ENCODE measurements at places on chromosomes 5 and 9.

DNA sequence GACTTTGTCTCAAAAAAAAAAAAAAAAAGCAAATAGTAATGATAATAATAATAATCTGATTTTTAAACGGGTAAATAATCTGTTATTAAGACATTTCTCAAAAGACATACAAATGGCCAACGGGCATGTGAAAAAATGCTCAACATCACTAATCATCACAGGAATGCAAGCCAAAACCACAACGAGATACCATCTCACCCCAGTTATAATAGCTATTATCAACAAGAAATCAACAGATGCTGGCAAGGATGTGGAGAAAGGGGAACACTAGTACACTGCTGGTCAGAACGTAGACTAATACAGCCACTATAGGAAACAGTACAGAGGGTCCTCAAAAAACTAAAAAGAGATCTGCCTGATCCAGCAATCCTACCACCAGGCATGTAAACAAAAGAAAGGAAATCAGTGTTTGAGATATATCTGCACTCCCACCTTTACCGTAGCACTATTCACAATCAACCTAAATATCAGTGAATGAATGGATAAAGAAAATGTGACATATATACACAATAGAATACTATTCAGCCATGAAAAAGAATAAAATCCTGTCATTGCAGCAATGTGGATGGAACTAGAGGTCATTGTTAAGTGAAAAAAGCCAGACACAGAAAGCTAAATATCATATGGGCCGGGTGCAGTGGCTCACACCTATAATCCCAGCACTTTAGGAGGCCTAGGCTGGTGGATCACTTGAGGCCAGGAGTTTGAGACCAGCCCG is 24.9 kb downstream of the VAV2 start:
- no peak for DNase-seq

DNA sequence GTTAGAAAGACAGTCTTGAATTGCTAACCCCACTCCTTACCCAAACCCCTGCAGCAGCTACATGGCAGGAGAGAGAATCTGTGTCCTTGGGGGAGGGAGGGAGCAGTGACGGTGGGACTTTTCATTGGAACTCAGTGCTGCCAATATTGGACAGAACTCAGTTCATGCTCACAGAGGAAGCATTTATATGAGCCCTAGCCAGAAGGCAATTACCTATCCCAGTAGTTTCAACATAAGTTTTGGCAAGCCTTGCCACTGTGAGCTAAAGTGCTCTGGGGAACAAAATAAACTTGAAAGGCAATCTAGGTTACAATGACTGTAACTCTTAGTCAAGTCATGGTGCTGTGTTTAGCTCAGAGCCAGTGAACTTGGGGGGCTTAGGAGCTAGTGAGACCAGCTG is 1013.4 kb upstream of the COX7C start:
- DNase-seq: no peak

DNA sequence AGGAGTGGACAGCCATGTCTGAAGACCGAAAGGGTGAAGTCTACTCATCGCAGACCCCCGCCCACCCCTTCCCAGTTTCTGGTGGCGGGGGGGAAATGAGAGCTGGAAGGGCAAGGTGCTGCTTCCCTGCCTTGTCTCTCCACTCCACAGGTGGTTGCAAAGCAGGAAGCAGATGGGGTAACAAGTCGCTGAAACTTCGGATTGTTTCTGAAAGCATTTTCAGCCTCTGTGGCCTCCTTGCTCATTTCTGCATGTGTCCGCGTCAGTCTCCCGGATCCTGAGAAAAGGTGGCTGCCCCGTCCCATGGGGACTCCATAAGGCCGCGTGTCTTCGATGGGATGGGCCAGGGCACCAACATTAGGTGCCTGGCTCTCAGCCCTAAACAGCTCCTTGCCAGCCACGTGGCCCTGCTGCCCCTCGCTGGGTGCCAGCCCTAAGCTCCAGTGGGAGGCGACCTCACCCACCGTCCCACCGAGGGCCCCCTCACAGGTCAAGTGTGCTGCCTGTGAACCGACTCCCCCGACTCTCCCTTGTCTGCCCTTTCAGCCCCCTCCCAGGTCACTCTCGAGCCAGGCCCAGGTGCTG is 971 bp downstream of the PHYKPL start:
- no peak for DNase-seq

DNA sequence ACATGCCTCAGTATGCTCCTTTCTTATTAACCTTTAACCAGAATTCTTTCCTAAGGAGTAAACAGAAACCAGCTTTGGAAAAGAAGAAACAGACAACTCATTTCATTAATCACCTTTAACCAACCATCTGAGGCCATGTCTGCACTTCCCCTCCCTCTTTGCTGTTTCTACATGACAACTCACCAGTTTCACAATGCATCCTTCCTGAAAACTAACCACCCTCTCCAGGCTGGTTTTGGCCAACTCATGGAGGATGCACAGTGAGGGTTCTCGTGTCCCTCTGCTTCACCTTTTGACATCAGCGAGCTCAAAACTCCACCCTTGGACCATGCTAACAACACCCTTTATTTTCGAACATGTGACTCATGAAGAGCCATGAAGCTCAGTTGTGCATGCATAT is 244.1 kb downstream of the ELAVL2 start:
- no peak for DNase-seq

DNA sequence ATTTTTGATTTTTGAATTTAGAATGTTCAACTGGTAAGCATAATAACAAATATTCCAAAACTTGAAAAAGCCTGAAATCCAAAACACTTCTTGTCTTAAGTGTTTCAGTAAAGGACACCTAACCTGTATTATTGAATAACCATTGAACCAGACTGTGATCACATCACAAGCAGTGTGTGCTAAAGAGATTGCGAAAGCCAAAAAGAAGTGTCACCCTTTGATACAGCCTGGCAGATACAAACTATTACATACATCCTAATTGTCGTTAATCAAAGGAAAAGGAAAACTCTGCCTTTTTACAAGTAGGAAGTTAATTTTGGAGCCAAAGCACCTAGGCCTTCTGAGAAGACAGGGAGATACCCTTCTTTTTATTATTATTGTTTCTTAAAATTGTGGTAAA is 8.4 kb upstream of the FAM120AOS start:
- DNase-seq: no peak

GRCh38 chr9:33813712-33814641 is 3.0 kb upstream of the UBE2R2 start:
- no peak for DNase-seq
